GM04504 (cell line): ENCODE measurements at places on chromosomes 6 and 20.

DNA sequence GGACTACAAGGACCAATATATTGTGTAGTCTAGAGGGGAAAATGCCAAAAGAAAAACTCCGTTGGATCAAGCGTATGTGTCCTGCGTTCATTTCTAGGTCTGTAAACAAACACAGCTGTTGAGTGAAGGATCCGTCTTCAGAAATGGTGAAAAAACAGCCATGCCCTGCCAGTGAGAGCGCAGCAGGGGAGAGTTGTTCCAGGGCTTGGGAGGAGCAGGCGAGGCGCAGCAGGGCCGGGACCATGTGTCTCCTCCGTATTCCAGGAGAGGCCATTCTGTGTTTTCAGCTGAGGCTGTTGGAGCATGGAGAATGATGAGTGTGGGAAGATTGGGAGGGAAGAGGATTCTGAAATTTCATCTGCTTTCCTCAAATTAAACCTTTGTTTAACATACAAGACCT lies 38.0 kb downstream of the BMP6 start:
- no peak for DNase-seq

GRCh38 chr6:112469306-112469705 lies 122.2 kb downstream of the RFPL4B start:
- no peak for DNase-seq

DNA sequence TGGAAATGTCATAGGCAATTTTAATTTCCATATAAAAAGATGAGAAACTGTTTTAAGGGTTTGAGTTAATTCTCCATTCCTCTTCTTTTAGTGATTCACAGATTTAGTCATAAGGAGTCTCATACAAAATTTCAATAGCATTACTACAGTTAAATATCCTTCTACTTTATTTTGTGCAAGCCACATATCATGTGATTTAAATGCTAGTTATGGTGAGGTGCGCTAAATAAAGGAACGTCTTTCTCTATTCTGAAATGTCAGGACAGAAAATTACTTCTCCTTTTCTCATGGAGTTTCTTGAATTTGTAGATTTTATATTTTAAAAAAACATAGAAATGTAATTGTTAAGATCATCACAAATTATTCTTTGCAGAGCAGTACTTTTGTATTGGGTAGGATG lies 50.0 kb upstream of the SUPT3H start:
- no peak for DNase-seq

DNA sequence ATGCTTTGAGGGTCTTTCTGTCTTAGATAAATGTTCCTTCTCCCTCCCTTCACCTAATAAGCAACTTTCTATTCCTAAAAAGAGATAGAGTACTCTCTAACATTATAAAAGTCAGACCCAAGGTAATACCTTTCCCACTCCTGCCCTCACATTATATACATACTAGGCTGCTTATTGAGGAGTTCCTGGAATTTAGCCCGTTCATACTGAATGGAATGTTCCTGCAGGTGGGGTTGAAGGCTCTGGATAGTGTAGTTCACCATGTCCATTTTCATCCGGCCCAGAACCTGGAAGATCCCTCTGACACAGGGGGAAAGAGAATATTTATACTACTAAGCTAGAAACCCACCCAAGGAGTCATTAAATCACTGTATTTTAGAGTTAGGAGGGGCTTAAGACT lies 20.4 kb downstream of the TCP11 start:
- DNase-seq, result no peak

DNA sequence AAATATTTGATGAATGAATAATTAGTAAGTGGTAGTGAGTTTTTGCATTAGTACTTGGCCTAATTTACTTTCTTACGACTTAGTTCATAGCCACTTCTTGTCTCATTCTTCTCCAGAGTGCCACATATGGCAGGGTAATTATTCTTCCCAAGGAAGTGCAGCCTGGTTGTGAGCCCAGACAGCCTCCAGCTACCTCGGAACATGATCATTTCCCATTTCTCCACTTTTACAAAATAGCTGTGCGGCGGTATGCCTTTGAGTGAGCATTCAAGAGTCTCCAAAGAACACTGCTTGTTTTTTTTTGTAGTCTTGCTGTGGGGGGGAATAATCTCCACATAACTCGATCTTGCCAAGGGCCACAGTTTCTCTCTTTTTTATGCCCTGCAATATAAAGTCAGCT lies 765.0 kb downstream of the HDGFL1 start:
- no peak for DNase-seq

DNA sequence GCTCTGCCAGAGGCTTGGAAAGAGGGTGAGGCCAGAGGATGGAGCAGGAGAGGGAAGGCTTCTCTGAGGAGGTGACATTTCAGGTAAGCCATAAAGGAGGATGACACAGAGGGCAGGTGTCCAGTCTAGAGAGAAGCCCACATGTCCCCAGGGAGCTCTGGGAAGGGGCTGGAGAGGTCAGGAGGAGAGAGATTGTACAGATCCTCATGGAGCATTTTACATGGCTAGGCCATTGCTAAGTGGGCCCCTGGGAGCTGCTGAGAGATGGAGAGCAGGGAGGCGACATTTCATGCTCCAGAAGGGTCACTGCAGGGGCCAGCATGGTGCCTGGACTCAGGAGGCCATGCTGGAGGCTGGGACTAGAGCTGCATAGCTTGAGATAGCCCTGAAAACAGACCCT lies 124.5 kb downstream of the TOX2 start:
- no peak for DNase-seq

DNA sequence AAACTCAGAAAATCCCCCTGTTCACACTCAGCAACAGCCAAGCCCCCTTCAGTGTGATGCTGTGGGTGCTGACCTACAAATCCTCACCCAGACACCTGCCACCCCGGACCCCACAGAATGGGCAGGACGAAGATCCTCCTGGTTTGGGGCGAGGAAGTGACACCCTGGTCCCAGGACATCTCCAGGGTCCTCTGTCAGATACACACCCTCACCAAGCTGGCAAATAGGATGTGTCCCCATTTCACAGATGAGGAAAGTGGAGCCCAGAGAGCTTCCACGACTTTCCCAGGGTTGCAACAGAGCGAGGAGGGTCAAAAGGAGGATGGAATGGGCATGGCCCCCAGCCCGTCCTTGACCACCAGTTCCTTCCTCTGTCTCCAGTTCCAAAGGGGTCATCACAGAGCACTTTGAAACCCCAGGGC lies 92.0 kb upstream of the AFDN start:
- no peak for DNase-seq

DNA sequence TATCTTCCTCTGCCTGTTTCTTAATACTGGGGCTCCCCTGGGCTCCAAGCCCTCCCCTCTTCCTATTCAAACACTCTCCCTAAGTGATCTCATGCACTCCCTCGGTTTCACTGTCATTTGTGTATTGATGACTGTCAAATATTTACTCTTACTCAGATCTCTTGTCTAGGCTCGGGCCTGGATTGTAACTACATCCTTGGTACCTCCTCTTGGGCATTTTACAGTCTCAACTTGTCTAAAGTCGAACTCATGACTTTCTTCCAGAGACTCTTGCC lies 189.4 kb upstream of the PRDM1 start:
- no peak for DNase-seq

DNA sequence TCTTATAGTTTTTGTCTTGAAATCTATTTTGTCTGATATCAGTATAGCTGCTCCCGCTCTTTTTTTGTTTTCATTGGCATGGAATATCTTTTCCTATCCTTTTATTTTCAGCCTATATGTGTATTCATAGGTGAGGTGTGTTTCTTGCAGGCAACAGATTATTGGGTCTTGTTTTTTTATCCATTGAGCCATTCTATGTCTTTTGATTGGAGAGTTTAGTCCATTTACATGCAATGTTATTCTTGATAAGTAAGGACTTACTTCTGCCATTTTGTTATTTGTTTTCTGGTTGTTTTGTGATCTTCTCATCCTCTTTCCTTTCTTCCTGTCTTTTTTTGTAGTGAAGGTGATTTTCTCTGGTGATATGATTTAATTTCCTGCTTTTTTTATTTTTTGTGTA lies 24.0 kb upstream of the GRM4 start:
- no peak for DNase-seq

GRCh38 chr20:59015812-59016711 lies 3.2 kb upstream of the TUBB1 start:
- DNase-seq, result no peak

GRCh38 chr6:150408842-150409241 lies 40.0 kb downstream of the IYD start:
- DNase-seq, result no peak

GRCh38 chr6:128667339-128667858 lies 147.0 kb upstream of the PTPRK start:
- DNase-seq, result no peak
